Left lobe of liver (tissue), 2 donors: ENCODE measurements at places on chromosomes 4 and X. TPM values are rescaled to one million over a fixed set of nuclear protein-coding genes. Genes with fewer than 3 reads are reported as not detected.

GRCh38 chr4:123846561-123846960 is 450.0 kb downstream of the SPRY1 start:
- no peak for DNase-seq

DNA sequence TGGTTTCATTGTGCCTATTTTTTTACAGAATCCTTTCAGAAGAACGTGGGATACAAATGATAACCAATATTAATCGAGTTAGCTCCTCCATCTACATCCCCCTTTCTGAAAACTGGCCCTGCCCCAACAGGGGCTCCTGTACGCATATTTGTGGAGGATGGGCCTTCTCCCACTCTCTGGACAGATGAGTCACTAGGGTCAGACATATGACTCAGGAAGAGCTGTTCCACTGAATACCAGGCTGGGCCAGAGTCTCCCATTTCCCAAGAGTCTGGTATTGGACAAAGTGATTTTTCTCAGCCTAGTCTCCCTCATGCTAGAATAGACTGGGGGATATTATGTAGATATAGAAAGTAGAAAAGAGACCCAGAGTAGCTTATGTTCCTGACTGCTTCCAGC is 142.4 kb downstream of the TSPAN5 start:
- no peak for DNase-seq

DNA sequence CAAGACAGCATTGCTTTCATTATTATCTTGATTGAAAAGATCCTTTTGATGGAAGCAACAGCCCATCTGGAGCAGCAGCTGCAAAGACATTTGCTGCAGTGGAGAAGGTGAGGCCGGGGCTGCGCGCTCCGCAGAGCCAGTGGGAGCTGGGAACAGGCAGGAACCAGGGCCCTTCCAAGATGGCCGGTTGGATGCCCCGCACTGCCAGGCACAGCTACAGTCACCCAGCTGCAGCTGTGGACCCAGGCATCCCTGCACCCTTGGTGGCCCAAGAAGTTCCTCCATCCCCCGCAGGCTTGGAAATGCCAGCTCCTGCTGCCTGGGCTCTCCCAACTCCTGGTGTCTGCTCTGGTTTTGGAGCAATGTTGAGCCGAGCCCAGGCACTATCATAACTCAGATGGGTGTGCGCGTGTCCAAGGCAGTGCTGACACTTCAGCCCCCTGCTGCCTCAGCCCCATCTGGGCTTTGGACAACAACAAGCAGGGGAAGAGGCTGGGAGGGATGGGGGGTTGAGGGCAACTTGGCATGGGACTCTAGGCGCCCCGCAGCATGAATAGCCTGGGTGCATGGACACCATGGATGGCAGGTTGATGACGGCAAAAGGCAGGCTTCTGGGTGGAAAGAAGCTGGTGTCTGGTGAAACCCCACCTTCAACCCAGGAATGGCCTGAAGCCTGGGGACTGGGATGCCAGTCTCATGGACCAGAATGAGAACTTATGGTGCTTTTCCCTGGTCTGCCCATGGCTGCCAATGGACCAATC is 371.8 kb downstream of the FSTL5 start:
- DNase-seq, result no peak

UCP1 gene
- total RNA-seq, result not detected

DNA sequence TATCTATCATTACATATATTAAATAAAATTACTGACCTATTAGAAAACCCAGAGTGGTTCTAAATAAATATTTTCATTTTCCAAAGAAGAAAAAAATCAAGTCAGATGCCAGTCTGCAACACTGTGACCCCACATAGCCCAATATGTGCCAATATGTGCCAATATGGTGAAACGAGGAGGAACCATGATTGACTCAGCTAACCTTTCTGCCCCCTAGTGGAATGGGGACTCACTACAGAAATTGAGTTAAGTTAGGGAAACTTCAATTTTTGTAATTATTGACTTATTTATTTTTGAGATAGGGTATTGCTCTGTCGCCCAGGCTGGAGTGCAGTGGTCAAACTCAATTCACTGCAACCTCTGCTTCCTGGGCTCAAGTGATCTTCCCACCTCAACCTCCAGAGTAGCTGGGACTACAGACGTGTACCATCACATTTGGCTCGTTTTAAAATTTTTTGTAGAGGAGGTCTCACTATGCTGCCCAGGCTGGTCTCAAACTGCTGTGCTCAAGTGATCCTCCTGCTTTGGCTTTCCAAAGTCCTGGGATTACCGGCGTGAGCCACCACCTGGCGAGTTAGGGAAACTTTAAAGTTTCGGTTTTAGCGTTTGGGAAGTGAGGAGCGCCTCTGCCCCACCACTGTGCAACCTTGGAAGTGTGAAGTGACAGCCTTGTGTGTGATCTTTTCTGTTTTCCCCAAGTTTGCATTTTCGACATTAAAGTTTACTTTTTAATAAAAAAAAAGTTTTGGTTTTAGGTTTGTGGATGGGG is 116.8 kb upstream of the SHISA3 start:
- DNase-seq, result no peak

DNA sequence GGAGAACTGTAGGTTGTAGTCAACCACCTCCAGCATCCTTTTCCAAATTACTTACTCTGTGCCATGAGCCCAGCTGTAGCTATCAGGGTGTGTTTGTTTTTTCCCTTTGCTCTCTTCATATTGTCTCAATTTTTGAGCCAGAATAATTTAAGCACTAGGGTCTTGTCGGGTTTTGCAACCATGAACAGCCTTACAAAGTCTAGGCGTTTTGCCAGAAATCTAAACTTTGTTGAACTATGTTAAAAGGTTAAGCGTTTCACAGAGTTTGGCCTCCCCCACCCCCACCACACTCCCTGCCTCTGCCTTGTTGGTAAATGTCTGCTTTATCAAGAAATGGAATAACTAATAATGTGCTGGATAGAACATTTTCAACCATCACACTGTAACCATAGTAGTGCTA is 190.6 kb upstream of the TTC29 start:
- DNase-seq, result no peak
